ENCODE measurements at places on chromosomes 3 and 15.

DNA sequence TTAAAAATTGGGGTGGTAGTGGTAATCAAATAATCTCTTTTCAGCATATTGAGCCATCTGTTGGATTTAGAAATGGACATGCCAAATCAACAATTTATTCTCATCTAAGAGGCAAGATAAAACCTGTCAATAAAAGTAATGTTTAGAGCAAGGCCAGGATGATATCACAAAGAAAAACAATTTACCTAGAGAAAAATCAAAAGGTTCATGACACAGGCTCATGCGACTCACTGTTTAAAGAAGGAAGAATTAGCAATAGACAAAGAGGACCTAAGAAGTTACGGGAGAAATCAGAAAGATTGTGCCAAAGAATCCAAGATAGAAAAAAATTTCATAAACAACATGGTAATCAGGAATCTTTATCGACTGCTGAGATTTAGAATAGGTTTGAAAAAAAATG, 868.5 kb upstream of the GBE1 start:
- DNase-seq = no peak

- DNase-seq = no peak
Observed at GRCh38 chr3:196236223-196236622, 19.9 kb downstream of the SLC51A start.

- DNase-seq = peak; percentile 69
Observed at GRCh38 chr15:39920510-39921273, 626 bp upstream of the GPR176 start.

DNA sequence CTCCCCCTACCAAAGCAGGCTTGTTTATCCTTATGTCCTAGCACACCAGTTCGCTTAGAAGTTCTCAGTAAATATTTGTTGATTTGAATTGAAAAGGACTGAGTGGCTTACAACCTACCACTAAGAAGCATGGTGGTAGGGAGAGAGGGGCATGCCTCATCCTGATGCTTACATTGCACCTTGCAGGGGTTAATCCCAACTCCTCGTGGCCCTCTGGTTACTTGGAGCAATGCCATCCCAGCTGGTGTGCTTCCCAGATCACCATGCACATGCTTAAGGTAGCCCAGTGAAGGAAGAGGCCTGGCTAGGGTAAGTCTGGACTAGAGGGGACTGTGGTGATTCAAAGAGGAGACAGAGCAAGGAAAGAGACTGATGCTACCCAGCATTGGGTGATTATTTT, 253.3 kb downstream of the CLSTN2 start:
- no peak for DNase-seq

- DNase-seq = no peak
Observed at GRCh38 chr3:43260412-43260811, 25.9 kb upstream of the SNRK start.

- no peak for DNase-seq
Observed at GRCh38 chr3:45098310-45098709, 47.9 kb downstream of the CDCP1 start.

DNA sequence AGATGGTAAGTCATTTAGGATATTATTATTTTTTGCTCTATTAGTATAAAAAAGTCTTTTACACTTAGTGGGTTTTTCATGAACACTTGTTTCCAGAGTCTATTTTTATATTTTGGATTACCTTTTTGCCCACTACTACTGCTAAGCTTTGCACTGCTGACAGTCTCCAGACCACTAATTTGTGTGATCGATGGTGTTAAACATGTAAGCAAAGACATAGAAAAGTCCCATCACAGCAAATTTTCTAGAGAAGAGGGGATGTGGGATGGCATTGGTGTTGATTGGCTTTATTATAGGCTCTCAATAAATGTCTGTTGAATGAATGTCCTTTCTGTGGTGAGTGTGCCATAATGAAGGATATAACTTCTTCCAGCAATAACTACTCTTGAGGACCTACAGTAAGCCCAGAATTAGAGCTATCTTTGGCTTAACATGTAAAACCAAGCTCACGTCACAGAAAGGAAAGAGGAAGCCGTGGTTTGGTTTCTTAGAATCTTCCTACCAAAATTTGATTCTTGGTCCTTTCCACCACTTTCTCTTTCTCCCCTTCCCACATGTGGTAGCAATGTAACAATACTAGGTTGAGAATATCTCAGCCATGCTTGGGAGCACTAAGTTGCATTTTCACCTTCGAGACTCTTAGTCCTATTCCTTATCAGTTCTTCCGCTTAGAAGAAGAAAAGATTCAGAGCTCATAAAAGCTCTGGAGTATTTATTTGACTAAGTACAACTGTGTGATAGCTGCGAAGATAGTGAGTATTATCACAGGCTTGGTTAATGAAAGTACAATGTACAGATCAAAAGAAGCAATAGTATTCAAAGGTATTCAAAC, 90.6 kb upstream of the UMPS start:
- peak; percentile 55 for DNase-seq

DNA sequence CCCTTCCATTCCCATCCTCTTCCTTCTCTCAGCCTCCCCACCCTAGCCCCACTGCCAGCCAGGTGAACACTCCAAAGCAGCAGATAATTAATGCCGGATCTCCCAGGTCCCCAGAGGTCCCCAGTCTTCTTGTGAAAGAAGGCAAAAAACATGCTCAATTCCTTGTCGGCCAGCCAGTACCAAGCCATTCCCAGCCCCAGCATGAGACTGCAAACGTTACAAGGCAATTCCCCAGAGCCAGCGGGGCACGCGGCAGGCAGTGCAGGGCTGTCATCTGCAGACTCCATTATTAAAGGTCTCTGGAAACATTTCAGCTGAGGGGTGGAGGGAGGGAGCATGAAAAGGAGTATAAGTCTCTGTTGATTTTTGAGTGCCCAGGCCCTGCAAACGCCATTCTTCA, 117.8 kb downstream of the XXYLT1 start:
- DNase-seq = no peak

DNA sequence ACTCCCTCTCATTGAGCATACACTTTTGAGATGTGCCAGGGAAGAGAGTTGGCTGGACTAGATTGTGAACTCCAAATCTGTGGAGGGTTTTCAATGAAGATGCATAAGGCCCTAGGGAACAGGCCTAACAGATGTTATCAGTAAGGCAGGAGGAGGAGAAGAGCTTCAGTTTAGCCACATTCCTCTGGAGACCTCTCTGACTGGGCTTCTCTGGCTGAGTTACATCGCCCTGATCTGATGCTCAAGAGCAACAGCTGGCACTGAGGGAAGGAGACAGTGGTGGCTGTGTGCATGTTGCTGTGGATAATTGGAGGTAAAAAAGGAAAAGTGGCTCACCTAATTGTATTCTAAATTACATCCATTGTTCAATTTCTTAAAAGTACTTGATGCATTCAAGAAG, 206.4 kb upstream of the CFAP20DC start:
- no peak for DNase-seq

DNA sequence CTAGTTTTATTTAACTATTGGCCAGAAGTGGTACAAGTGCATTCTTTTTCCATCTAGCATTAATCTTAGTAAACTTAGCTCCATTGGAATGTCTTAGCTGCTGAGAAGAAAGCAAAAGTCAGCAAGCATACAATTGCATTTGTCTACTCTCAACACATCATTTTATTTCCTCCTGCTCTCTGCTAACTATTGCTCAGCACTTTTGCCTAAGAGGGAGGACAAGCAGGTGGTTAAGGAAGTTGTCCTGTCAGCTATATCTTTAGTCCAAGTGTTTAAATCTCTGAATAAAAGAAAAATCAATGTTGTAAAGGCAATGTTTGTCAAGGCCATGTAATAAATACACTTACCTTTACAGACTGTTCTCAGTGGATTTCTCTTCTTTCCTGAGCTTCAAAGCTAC, 51.0 kb downstream of the FHIT start:
- no peak for DNase-seq

DNA sequence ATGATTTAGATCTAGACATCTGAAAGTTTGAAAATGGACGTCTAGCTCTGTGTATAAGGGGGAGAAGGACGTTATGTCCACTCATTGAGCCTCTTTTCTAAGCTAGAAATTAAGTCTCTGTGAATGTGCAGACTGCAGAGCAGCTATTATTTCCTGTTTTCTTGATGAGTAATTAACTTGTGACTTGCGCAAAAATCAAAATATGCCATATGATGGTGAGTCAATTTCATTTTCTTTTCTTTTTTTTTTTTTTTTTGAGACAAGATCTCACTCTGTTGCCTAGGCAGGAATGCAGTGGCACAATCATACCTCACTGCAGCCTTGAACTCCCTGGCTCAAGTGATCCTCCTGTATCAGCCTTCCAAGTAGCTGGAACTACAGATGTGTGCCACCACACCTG, 14.1 kb downstream of the LACTB start:
- no peak for DNase-seq

DNA sequence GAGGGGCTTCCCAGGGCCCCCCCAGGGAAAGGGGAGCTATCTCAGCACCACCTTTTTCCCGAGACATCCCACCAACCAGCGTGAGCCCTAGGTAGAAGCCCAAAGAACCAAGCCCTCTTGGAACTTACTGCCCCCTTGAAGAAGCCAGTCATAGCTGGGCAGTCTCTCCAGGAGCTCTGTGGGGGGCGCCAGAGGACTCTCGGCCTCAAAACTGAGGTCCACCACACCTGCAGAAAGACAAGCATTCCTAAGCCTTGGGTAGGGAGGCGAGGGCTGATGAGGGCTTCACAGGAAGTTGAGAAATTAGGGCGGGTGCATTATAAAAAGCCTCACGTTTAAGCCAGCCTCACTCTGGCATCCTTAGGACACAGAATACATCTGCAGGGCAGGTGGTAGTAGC, 9.0 kb downstream of the SSUH2 start:
- DNase-seq = no peak

- DNase-seq = no peak
Observed at GRCh38 chr3:72950801-72951200, 45.8 kb upstream of the PPP4R2 start.

DNA sequence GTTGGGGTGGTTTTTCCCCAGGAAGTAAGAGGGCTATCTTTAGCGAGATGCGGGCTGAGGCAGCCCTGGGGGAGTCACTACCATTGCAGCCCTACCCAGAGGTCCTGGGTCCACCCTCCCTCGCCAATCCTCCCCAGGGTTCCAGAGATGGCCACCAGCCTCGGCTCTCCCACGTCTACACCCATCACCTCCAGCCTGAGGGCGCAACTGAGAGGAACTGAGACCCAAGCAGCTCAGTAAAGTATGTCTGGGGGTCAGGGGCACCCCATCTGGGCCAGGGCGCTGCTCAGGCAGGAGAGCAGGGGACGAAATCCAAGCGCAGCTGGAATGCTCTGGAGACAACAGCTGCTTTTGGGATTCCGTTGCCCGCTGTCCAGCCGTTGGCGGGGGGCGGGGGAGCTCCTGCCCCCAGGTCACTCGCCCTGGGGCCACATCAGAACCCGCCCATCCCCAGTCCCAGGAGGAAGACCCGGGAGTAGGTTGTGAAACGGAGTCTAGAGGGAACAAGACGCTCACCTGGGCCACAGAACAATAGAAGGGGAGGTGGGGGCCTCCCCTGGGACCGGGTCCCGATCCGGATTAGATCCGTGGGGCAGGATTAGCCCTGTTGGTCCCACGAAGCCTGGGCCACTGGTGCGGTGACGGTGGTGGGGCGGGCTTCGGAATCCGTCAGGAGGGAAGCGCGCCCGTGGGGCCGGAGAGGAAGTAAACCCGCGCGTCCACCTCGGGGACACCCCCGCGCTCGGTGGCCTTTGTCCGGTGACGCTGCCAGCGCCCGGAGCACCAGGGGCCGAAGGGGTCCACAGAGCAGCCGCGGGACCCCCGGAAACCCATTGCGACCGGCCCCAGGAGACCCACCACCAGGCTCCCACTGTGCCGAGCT, 1.4 kb upstream of the NDUFAF3 start:
- peak; percentile 33 for DNase-seq

DNA sequence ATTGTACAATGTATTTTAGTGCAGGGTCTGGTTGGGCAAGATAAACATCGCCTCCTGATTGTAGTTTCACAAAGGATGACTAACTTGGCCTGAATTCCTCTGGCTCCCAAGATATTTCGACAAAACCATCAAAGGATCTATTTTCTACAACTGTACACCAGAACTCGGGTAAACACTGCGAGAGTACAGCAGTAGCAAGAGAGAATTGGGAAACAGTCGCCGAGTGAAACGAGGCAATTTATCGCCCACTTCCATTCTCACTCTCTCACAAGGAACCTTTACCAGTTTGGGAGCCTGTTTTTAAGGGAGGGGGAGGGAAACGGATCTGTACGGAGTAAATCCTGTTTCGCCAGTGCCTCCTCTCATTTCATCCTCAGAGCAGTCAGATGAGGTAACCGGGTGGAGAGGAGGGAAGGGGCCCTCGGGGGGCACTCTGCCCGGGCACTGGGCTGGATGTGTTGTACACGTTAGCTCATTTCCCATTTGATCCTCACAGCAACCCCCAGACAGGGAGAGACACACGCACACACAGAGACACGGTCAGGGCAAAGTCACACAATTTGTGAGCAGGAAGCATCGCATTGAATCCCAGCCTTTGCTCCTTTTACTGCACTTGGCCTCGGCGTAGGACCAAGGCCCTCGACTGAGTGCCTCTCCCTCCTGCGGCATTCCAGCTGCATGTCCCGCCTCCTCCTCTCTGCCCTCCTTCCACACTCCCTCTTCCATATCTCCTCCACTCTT, 120.1 kb downstream of the LIPC start:
- DNase-seq = no peak

DNA sequence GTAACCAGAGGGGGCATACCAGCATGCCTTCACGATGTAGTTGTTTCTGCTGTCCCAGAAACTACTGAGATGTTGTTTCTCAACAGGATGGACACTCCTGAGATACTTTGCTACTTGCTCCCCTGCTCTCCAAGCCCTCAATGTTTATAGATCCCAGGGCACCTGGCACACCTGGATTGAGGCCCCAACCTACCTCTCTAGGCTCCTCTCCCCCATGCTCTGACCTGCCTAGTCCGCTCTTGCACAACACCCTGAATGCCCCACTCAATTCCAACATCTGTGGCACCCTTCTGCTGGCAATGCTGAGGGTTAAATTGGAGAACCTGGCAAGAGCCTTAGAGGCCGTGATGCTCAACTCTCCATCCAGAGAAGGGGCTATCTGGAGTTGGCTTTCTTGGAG, 42.5 kb upstream of the ANKRD34C start:
- DNase-seq = no peak

- DNase-seq = no peak
Observed at GRCh38 chr3:21989341-21990042, 238.5 kb upstream of the ZNF385D start.

GRCh38 chr3:102443021-102443420, 8.2 kb downstream of the ZPLD1 start:
- no peak for DNase-seq

DNA sequence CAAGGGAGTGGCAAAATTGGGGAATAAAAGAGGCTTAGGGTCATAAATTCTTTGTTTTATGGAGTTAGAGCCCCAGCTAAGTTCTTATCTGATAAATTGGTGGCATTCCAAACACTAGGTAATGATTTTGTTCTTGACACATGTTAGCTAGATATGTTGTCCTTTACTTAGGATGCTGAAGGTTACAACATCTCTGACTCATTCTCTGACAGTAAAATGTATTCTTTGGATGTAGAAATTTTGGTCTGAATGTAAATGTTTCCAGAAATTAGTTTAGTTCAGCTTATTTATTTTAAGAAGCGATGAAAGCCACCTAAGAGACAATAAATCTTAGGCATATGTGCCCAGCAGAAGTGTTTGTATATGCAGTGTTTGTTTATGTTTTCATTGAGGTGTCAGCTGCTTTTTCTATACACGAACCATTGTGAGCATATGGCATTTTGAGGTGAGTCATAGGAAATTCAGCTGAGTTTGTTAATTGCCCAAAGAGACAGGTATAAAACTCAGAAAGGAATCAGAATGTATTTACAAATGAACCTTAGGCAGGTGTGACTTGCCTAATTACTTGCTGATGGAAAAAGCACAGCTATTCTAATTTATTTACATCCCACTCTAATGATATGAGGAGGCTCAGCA, 247.7 kb downstream of the AGBL1 start:
- DNase-seq = no peak

GRCh38 chr3:182740710-182741109, 52.6 kb upstream of the ATP11B start:
- DNase-seq = no peak
